ENCODE measurements at places on chromosomes 1 and 21. TPM values are rescaled to one million over a fixed set of nuclear protein-coding genes. Genes with fewer than 3 reads are reported as not detected.

Gene DISP3
- 7.3 TPM for total RNA-seq

- H3K27ac ChIP-seq, result peak overlapping the region; percentile 38
- DNase-seq, result peak; percentile 52
- H3K4me3 ChIP-seq, result no peak overlapping the region
- no peaks in the 10 kb centered on the region for H3K36me3 ChIP-seq
- H3K27me3 ChIP-seq, result no peaks in the 10 kb centered on the region
Measured at GRCh38 chr1:181126871-181127587, 38.5 kb downstream of the IER5 start.

Gene SIK1
- 3.5 TPM for total RNA-seq

Gene IQCC
- total RNA-seq, result 6.3 TPM

GRCh38 chr1:150161747-150162581, 12.2 kb downstream of the PLEKHO1 start:
- no peaks in the 10 kb centered on the region for H3K27me3 ChIP-seq
- H3K4me3 ChIP-seq, result peak overlapping the region; percentile 61
- H3K4me1 ChIP-seq, result peaks cover 9% of the 10 kb centered on the region

DNA sequence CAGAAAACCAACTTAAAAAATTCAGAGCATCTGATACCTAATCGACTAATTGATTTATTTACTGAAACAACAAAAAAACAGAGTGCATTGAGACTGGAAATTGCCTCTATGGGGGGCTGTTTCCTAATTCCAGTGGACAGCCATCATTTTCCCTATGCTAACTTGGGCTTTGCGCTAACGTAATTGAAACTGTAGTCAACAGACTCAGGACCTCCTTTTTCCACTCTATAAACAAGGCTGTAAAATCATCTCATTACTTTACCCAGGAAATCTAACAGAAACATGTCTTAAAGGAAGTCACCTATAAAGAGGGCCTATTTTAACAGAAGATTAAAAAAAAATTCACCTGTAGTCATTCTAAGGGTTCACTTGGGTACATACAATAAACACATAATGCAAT, 2.1 kb downstream of the ERG start:
- DNase-seq, result no peak
- H3K4me1 ChIP-seq, result no peaks in the 10 kb centered on the region
- no peak overlapping the region for H3K4me3 ChIP-seq
- H3K27ac ChIP-seq, result no peak overlapping the region

- no peak overlapping the region for H3K27ac ChIP-seq
- H3K4me3 ChIP-seq, result no peak overlapping the region
- DNase-seq, result no peak
- peaks cover 4% of the 10 kb centered on the region for H3K4me1 ChIP-seq
- no peaks in the 10 kb centered on the region for H3K36me3 ChIP-seq
- H3K27me3 ChIP-seq, result no peaks in the 10 kb centered on the region
Measured at GRCh38 chr21:36072453-36073162, 2.8 kb downstream of the CBR1 start.

Gene SHE
- 0.46 TPM for total RNA-seq

DNA sequence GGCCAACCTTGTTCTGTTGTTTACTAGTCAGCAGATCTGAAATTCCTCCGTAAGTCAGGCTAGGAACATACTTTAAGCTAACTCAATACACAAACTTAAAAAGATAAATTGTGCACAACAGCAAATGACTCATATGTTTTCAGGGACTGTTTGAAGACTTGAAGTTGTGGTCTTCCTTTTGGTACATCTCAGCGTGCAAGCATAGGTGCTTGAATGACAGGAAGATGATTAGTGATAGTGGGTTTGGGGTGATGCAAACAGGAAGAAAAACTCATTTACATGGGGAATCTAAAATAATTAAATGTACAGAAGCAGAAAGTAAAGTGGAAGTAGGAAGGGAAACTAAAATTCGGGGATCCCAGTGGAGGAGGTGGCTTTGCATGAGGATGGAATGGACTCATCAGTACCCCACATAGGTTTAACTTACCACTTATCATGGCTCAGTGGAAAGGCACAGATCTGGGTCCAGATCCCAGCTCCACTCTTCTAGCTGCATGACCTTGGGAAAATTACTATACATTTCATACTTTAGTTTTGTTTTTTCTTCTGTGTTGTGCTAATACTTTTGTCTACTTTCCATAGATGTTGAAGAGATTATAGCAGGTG, 122.3 kb downstream of the XCL2 start:
- H3K36me3 ChIP-seq, result no peaks in the 10 kb centered on the region
- H3K4me3 ChIP-seq, result no peak overlapping the region
- no peaks in the 10 kb centered on the region for H3K27me3 ChIP-seq
- no peaks in the 10 kb centered on the region for H3K4me1 ChIP-seq
- no peak for DNase-seq

GRCh38 chr1:160204526-160205241, 500 bp upstream of the PEA15 start:
- H3K4me1 ChIP-seq, result peaks cover 6% of the 10 kb centered on the region
- H3K27me3 ChIP-seq, result no peaks in the 10 kb centered on the region
- peak overlapping the region; percentile 62 for H3K4me3 ChIP-seq
- DNase-seq, result no peak

- H3K27ac ChIP-seq, result no peak overlapping the region
- no peaks in the 10 kb centered on the region for H3K27me3 ChIP-seq
- H3K4me3 ChIP-seq, result no peak overlapping the region
- H3K36me3 ChIP-seq, result no peaks in the 10 kb centered on the region
Measured at GRCh38 chr21:45791562-45792418, 148.3 kb downstream of the PCBP3 start.

Gene FCGR1A
- total RNA-seq, result not detected

GRCh38 chr1:185338719-185339622, 21.9 kb upstream of the IVNS1ABP start:
- peaks cover 21% of the 10 kb centered on the region for H3K4me1 ChIP-seq
- H3K27me3 ChIP-seq, result no peaks in the 10 kb centered on the region
- no peak overlapping the region for H3K27ac ChIP-seq
- no peak overlapping the region for H3K4me3 ChIP-seq
- no peak for DNase-seq
- H3K36me3 ChIP-seq, result no peaks in the 10 kb centered on the region

DNA sequence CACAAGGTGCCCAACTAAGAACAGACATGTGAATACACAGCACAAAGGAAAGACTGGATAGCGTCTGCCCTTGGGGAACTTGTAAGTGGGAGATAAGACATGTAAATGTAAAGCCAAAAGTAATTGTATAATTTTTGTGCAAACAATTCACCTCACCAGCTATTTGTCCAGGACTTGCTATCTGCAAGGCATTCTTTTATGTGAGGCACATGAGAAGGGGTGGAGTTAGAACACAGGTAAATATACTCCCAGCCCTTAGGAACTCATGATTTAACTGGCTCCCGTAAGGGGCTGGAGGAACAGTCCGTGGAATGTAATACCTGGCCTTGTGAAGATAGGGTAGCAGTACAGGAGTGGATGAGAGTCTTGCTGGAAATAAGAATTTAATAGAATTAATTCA, 61.3 kb downstream of the CDK18 start:
- H3K27ac ChIP-seq, result no peak overlapping the region
- H3K4me1 ChIP-seq, result no peaks in the 10 kb centered on the region
- no peak overlapping the region for H3K4me3 ChIP-seq
- DNase-seq, result no peak

DNA sequence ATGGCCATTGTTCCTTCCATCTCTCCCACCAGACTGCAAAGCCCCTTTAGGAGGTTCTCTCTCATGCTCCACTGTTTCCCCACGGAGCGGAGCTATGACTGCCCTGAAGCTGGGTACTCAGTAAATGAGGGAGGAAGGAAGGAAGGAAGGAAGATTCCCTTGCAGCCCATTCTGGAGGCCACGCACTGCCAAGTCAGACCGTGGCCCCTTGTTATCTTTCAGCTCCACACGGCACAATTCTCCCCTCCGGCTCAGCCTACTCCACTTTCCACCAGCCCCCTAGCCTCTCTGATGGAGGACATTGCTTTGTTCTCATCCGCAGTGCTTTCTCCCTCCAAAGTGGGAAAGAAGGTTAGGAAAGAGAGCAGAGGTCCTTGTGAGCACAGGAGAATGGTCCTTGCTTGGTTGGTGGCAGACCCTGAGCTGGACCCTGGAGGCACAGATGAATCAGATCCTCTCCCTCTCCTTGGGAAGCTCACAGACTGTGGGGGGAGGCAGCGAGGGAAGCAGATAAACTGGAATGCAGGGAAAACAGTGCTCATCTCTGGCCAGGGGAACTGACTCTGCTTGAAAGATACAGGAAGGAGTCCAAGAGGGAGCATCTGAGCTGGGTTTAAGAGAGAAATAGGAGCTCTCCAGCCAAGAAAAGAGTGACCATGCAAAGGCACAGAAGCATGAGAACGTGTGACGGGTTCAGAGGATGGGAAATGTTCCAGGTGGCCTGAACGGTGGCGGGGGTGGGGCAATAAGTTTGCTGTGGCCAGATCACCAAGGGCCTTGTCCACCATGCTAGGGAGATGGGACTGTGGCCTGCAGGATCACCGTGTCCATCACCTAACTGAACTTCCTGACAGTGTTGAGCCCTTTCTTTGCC, 52.6 kb downstream of the GLIS1 start:
- no peak overlapping the region for H3K4me3 ChIP-seq
- DNase-seq, result no peak
- peaks cover 11% of the 10 kb centered on the region for H3K4me1 ChIP-seq

- no peak overlapping the region for H3K27ac ChIP-seq
- DNase-seq, result no peak
- no peaks in the 10 kb centered on the region for H3K4me1 ChIP-seq
- no peaks in the 10 kb centered on the region for H3K36me3 ChIP-seq
- H3K4me3 ChIP-seq, result no peak overlapping the region
Measured at GRCh38 chr1:198444792-198445191, 95.7 kb downstream of the ATP6V1G3 start.

Gene ZBTB17
- 32.2 TPM for total RNA-seq

GRCh38 chr1:187477103-187477502, 648.4 kb downstream of the PLA2G4A start:
- no peak for DNase-seq
- H3K27me3 ChIP-seq, result no peaks in the 10 kb centered on the region
- no peaks in the 10 kb centered on the region for H3K36me3 ChIP-seq
- H3K4me1 ChIP-seq, result no peaks in the 10 kb centered on the region

Gene CD2
- not detected for total RNA-seq

DNA sequence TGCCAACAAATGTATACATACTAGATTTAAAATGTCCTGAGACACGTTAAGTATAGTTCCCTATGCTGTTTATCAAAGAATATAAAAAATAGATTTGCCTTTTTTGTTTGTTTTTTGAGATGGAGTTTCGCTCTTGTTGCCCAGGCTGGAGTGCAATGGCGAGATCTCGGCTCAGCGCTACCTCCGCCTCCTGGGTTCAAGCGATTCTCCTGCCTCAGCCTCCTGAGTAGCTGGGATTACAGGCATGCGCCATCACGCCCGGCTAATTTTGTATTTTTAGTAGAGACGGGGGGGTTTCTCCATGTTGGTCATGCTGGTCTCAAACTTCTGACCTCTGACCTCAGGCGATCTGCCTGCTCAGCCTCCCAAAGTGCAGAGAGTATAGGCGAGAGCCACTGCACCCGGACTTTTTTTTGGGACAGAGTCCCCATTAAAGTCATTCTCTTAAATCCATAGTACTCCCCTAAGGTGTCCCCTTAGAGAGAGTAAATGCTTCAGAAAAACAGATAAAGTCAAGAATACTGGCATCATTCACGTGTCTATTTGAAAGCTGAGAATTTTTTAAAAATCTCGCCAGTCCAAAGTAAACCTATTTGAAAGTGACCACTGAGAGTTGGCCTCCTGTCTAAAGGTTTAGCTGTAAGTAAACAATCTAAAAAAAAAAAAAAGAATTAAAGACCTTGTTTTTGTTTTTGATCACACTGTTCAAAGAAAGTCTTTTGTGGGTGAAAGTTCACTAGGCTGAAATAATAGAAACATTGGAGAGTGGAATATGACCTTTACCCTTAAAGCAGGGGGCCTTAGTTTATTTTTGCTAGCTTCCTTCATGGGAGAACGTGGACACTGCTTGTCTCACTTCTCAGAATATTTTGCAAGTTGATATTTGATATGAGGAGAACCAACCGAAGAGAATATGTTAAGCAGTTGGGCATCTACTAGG, 48.0 kb upstream of the SLC16A1 start:
- no peaks in the 10 kb centered on the region for H3K27me3 ChIP-seq
- no peak overlapping the region for H3K27ac ChIP-seq
- peaks cover under 1% of the 10 kb centered on the region for H3K4me1 ChIP-seq
- no peak for DNase-seq
- no peaks in the 10 kb centered on the region for H3K36me3 ChIP-seq

Gene KRTAP20-2
- not detected for total RNA-seq

DNA sequence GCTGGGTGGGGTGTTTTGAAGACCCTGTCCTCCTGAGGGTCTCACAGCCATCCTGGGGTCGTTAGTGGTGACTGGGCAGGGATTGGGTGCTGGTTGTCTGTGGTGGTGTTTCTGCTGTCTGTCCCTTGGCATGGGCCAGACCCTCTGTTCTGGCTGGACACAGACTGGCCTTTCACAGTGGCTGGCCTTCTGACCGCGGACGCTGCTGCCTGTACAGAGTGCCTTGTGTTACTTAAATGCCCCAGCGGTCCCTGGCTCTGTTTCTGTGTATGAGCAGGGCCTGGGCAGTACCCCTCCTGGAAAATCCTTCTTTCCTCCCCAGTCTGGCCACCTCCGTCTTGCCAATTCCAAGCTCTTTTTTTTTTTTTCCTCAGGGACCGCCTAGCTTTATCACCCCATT, 50.9 kb downstream of the SH3BGR start:
- H3K27ac ChIP-seq, result no peak overlapping the region
- no peaks in the 10 kb centered on the region for H3K27me3 ChIP-seq
- H3K36me3 ChIP-seq, result no peaks in the 10 kb centered on the region
- H3K4me3 ChIP-seq, result no peak overlapping the region
- no peak for DNase-seq
- H3K4me1 ChIP-seq, result no peaks in the 10 kb centered on the region

- no peaks in the 10 kb centered on the region for H3K36me3 ChIP-seq
- no peak overlapping the region for H3K27ac ChIP-seq
- H3K27me3 ChIP-seq, result no peaks in the 10 kb centered on the region
- H3K4me1 ChIP-seq, result no peaks in the 10 kb centered on the region
- H3K4me3 ChIP-seq, result no peak overlapping the region
Measured at GRCh38 chr1:12756273-12756672, 10.3 kb downstream of the CFAP107 start.

- H3K27me3 ChIP-seq, result no peaks in the 10 kb centered on the region
- no peak overlapping the region for H3K27ac ChIP-seq
- H3K36me3 ChIP-seq, result peaks cover 11% of the 10 kb centered on the region
- no peak overlapping the region for H3K4me3 ChIP-seq
Measured at GRCh38 chr1:19453741-19454201, 31.6 kb downstream of the CAPZB start.

Gene CNKSR1
- total RNA-seq, result 33.3 TPM
